Daoy (cell line): ENCODE measurements at places on chromosomes 7 and 10.

- peak; percentile 6 for DNase-seq
These were observed 343.0 kb upstream of the SEMA3D start for GRCh38 chr7:85529831-85530230.

- no peak for DNase-seq
These were observed 34.4 kb upstream of the ECHDC3 start for GRCh38 chr10:11707624-11708350.

DNA sequence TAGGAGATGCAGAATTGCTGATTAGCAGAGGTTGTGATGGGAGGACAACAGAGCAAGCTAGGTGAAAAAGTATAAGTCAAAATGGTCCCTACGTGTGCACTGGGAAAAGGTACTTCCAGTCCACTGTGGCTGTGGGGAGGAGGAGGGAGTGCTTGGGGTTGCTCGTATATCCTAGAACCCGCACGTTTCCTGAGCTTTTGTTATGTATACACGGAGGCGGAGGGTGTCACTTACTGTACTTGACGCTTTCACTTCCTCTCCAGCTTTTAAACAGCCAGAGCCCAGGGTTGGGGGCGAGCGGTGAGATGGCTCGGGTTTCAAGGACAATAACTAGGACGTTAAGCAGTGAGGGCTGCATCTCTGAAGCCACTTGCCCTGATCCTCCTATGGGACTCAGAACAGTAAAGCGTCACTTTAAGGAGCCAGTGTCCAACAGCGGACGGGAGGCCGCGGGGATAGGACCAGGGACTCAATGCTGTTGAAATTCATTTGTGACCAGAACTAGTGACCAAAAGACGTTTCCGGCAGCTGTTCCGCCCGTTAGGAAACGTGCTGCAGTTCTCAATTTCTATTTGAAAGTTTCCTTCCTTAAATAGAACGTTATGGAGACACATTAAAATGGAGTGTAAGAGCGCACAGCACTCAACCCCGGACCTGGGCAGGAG, 985 bp upstream of the ETV1 start:
- peak; percentile 75 for DNase-seq

DNA sequence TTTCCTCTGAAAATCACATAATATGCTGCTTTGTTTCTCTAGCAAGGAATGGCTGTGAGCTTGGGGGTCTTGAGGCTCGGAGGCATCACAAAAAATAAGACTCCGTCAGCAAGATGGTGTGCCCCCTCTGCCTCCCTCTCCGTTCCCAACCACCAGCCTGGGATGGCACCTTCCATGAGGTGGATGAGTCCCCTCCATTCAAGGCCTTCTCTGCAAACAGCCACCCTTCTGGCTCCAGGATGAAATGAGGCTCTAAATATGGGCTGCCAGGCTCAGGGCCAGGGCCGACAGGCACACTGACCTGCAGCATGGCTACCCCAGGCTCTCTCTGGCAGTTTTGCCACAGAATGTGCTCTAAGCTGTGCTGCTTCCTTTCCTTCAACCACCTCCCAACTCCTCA, 521.5 kb downstream of the PTPRN2 start:
- DNase-seq = no peak

GRCh38 chr10:90289037-90289436, 568.8 kb downstream of the HTR7 start:
- DNase-seq = peak; percentile 21

DNA sequence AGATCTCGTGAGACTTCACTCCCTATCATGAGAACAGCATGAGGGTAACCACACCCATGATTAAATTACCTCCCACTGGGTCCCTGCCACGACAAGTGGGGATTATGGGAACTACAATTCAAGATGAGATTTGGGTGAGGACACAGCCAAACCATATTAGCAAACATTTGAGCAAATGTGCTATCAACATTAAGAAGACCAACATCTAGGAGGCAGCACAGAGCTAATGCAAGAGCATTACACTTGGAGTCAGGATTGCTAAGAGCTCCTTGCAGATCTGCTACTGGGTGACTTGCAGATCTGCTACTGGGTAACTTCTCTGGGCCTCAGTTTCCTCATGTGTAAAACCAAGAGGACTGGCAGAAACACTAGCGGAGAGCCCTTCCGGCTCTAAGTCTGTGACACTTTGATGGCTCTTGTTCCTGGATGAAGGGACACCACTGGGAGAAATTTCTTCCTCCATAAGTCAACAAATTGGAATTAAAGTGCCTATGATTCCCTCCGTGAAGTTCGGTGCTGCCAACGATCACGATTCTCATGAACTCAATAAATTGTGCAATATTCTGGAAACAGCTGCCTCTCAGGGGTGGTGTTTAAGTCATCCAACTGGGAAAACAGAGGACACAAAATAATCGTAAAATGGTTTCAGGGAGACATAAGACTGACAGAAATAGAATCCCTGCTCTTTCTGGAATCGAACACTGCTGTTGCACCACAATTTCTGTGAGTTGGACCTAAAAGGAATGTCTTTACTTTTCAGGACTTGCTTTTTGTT, 115.8 kb upstream of the ITGB1 start:
- no peak for DNase-seq
